ENCODE measurements at places on chromosomes 11 and 22.

- no peak for DNase-seq
Measured at GRCh38 chr11:78110351-78110750, 29.1 kb downstream of the ALG8 start.

GRCh38 chr11:128841461-128842072, 25.5 kb downstream of the KCNJ1 start:
- DNase-seq, result no peak

- no peak for DNase-seq
Measured at GRCh38 chr11:106468531-106468930, 391.1 kb downstream of the AASDHPPT start.

GRCh38 chr11:30717009-30717408, 130.9 kb upstream of the MPPED2 start:
- no peak for DNase-seq

DNA sequence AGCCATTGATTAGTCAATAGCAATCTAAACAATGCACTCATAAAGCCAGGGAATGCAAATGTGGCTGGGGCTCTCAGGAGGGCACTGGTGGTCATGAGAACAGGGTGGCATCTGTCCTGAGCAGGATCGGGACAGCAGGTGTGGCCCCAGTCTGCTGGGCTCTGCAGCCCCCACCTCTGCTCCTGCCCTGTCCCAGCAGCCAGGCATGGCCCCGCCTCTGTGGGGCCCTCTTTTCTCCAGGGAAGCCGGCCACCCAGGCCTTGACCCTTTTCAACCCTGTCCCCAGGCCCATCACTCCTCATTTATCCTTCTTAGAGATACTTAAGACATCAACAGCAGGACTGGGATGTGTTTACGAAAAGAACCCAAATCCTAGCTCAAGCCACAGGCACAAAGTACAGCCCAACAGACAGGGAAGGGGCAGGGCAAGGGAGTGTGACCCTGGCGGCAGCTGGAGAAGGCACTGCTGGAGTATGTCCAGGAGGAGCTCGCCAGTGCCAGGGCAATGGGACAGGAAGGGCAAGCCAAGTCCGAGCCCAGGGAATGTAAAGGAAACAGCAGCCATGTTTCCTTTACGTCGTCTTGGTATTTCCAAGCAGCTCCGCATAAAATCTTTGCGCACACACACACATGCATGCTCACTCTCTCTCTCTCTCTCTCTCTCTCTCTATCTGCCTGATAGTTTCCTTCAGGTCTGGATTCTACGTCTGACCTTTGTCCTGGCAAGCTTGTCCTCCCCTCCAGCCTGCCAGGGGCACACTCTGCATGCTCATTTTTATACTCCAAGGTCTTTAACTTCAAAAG, 59.9 kb downstream of the DGCR2 start:
- no peak for DNase-seq

DNA sequence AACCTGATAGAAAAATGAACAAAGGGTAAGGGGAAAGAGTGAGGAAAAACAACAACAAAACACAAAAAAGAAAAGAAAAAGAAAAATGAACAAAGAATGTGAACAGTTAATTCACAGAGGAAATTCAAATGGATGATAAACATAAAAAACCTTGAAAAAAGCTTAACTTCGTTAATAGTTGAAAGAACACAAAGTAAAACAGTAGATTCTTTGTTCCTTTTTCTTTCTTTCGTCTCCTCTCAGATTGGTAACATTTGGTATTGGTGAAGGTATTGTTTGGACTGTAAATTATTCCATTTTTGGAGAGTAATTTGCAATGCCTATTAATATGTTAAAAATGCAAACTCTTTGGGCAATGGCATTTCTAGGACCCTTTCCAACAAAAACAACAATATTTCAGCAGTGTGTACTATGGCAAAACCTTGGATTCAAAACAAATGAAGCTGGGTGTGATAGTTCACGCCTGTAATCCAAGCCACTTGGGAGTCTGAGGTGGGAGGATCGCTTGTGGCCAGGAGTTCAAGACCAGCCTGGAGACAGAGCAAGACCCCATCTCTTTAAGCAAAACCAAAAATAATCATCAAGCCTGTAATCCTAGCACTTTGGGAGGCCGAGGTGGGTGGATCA, 3.3 kb upstream of the BACE1 start:
- DNase-seq, result no peak

DNA sequence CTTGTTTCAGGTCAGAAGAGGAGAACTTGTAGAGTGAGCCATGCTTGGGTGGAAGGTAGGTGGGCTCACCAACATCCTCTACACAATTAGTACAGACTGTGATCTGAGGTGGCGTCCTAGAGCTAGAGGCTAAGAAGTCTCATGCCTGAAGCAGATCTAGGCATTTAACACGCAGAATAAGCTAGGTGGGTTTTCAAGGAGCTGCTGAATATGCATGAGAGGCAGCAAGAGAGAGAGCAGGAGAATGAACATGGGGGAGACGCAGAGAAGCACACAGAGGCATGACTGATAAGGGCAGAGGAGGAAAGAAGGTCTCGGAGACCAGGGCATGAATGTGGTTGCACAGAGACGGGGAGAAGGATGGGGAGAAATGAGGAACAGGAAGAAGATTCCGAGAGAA, 36.8 kb upstream of the JAM3 start:
- no peak for DNase-seq

DNA sequence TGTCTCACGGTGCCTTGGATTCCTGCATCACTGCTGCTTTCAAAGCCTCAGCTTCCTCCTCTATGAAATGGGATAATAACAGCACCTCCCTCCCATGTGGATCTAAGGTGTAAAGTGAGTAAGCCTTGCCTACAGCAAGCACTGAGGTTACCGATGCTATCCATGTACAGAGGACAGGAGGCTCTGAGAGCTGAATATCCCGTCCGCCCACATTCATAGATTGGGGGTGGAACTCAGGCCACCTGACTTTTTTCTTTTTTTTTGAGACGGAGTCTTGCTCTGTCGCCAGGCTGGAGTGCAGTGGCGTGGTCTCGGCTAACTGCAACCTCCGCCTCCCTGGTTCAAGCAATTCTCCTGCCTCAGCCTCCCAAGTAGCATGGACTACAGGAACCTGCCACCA, 12.5 kb downstream of the PDGFB start:
- no peak for DNase-seq

- no peak for DNase-seq
Measured at GRCh38 chr22:50199251-50199721, 1.5 kb upstream of the SELENOO start.

DNA sequence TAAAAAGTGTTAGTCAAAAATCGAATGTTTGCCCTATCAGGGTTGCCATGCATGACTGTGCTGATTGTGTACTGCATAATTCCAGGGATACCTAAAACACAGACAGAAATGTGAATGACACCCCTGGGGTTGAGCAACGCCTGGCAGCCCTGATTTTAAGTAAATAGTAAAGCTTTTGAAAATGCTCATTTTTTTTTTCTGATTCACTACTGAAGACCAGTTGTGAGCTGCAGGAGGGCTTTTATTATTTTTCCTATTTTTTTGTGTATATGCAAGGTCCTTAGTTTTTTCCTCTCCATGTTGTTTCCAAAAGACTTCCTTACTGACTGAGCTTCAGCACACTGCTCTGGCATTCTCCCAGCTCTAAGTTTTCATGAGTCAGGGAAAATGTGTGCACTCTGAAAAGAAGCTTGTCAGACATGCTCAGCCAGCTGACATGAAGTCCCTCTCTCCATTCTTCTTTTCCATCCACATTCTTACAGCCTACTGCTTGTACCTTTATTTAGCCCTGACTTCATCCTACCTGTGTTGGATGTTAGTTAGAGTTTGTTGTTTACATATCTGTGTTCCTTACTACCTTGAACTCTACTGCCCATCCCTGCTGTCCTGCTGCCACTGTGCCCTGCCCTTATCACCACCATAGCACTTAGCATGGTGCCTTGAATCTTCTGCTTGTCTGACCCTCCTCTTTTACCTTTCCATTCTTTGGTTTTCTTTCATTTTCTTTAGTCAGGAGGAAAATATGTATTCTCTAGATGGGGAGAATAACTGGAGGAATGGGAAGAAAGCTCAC, 79.5 kb downstream of the HORMAD2 start:
- no peak for DNase-seq

- no peak for DNase-seq
Measured at GRCh38 chr11:114296605-114297372, 590 bp downstream of the NNMT start.

DNA sequence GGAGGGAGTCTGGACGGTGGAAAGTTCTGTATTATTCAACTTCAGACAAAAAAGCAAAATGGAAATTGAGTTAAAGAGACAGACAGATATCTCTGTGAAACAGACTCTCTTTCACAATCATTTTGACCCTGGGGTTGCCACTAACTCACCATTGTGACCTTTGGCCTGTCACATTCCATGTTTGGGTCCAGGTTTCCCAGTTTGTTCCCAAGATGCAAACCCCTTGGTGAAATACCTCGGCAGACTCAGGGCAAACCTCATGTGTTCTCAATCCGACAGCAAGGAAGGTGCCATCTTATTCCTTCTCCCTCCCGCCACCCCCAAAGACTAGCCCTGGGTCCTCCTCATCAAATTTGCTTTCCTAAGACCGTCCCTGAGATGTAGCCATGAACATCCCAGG, 41.8 kb downstream of the GALNT18 start:
- DNase-seq, result no peak
